GM23248 (cell line): ENCODE measurements at places on chromosomes 6 and 20. TPM values are rescaled to one million over a fixed set of nuclear protein-coding genes. Genes with fewer than 3 reads are reported as not detected.

RNF144B gene
- 2.6 and 2.7 TPM in 2 replicates for polyA plus RNA-seq

OXT gene
- polyA plus RNA-seq: 0.40 and 0.70 TPM in 2 replicates

WFDC2 gene
- polyA plus RNA-seq: not detected in 2 replicates

TMEM30A gene
- polyA plus RNA-seq: 118 and 125 TPM in 2 replicates

SPATS1 gene
- not detected in 2 replicates for polyA plus RNA-seq

CYP24A1 gene
- polyA plus RNA-seq: 0.37 and 0.43 TPM in 2 replicates

GRM4 gene
- 0.10 and 0.57 TPM in 2 replicates for polyA plus RNA-seq

GLP1R gene
- polyA plus RNA-seq: not detected in 2 replicates

RTF2 gene
- polyA plus RNA-seq: 257 and 270 TPM in 2 replicates

DNA sequence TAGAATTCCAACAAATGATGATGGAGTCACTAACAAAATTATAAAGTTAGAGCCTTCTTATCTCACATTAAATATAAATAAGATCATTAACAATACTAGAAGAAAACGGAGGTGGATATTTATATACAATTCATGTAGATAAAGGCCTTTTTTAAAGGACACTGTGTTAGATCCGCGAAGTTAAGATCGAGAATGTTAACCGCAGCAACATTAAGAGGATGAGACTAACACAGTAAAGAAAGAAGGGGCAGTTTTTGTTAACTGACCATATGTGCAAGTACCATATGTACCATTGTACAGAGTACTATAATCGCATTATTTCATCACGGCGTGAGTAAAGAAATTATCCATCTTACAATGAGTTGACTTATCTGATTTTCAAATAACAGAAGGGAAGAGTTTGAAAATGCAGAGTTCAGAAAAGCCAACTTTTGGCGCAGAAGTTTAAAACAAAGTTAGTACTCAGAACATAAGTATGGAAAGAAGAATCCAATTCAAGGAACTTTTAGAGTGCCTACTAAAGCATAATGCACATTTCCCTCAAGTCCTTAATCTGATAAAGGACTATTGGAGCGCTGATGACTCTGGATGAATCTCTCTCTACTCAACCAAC lies 1.4 kb downstream of the FBXL4 start:
- no peak for DNase-seq

DNA sequence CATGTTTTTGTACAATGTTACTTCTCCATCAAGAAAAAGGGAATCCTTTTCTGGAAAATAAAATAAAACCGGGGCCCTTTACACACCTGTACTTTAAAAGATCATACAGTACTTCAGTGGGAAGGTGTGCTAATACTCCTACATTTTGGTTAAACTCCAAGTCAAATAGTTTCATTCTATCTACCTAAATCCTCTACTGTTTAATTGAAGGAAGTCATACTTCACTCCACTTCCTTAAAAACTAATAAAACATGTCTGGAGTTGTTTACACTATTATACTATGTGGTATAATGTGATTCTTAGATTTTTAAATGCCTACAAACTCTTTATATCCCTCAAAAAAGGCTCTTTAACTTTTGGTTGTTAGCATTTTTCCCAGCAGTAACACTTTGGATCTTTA lies 18.6 kb upstream of the HBS1L start:
- no peak for DNase-seq

DNA sequence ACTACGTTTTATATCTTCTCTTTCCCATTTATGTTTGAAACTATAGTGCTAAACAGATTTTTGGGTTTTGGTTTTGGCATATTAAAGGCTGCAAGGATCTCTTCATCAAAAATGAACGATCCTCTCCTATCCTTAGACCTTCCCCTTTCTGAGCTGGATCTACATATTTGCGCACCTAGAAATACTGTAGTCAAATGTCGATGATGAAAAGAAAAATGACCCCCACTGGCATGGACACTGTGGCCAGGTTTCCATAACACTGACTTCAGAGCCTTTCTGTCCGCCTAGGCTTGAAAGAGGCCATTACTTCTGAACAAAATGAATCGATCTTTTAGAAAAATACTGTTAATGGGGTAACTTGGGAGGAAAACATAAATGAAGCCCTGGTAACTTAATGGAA lies 5.8 kb downstream of the FLRT3 start:
- no peak for DNase-seq

DNA sequence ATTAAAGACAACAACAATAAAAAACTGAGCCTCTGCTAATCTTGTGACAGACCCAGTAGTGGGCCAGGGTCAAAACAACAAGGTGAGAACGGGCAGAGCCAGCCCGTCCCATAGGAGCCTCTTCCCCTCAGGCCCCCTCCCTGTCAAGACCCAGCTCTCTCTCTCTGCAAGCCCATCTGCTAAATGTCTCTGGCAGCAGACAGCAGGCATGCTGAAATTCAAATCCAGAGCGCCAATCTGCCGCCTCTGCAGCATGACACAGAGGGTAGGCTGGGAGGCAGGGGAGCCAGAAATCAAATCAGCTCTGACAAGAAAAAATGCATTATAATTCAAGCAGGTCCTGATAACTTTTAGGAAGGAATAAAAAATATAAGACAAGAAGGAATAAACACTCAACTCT lies 26.3 kb downstream of the METTL24 start:
- DNase-seq: peak; percentile 63

- DNase-seq: no peak
Measured at GRCh38 chr6:12976366-12976765, 259.8 kb downstream of the PHACTR1 start.

DNA sequence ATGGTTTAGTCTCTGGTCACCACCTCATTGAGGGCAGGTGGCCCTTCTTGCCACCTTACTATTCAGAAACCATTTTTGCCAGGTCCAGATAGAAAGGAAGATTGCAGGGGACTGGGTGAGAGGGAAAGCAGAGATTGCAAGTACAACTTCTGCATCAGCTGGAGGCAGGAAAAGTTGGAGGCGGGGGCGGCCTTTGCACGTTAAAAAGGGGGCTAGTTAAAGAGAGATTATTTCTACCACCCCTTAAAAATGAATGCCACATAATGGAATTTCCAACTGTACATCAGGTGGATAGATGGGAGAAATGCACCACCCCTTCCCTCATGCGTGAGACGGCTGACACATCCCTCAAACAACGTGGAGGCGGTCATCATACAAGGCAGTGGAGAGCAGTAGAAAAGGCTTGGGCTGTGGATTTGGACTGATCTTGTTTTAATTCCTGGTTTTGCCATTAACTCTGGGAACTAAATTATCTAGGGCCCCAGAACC lies 95.4 kb upstream of the CNKSR3 start:
- no peak for DNase-seq

DNA sequence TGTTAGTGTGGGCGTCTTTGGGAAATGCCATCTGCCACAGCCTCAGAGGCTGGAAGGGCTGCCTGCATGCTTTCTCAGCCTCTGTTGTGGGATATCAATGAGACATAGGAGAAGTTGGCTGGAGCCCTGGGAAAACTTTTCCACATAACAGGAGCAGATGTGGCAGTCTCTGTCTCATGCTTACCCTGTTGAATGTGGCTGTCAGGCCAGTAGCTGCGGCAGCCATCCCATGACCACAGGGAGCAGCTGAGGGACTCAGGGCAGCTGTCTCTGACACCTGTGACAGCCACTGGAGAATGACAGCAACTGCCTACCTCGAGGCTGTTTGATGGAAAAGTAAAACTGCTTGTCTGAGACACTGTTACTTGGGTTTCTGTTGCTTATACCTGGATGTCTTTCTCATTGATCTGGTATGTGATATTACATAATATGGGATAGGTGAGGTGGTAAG lies 64.4 kb downstream of the TULP4 start:
- DNase-seq: peak; percentile 76

- no peak for DNase-seq
Measured at GRCh38 chr20:53693262-53693871, 99.7 kb upstream of the ZNF217 start.

DNA sequence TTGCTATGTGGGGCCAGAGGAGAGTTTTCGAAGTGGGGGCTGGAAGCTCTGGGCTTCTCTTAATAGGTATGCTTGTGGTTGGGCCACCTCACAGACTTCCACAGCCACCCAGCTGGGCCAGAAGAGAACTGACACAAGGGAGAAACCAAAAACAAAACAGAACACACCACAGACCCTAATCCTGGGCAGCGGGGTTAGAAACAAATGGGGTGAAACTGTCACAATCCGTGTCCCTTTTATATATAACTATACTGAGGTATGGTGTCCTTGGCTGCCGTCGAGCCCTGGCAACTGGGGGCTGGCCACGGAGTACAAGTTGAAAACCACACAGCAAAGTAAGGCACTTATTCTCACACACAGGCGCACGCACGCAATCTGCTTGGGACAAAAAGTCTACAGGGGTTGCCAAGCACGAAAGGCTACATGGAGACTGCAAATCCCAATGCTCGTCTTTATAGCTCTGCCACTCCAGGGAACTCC lies 78.3 kb downstream of the TRAM2 start:
- DNase-seq: no peak

DNA sequence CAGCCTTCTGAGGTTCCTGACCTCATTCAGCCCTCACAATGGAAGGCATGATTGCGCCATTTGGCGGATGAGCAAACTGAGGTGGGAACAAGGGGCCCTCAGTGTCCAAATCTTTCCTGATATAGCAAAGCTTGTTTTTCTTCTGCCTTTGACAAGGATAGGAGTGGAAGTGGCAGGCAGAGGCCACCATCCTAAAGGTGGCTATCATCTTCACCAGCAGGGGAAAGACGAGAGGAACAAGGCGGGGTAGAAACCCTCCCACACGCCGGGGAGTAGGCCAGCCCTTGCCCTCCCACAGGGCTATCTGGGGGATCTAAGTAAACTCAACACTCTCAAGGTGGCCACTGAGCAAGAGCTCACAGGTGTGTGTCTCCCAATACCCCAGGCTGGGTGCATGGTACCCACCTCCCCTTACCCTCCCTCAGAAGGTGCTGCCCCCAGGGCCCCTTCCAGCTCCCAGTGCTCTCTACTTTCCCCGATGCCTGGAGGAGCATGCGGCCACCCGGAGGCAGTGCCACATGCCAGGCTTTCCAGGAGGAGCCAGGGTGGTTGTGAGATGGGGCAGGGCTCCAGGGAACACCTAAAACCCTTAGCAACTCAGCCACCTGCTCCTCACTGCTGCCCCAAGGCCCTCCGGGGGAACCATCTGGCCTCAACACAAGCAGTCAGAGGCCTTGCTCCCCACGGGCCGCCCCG lies 11.2 kb downstream of the SPDEF start:
- no peak for DNase-seq

DNA sequence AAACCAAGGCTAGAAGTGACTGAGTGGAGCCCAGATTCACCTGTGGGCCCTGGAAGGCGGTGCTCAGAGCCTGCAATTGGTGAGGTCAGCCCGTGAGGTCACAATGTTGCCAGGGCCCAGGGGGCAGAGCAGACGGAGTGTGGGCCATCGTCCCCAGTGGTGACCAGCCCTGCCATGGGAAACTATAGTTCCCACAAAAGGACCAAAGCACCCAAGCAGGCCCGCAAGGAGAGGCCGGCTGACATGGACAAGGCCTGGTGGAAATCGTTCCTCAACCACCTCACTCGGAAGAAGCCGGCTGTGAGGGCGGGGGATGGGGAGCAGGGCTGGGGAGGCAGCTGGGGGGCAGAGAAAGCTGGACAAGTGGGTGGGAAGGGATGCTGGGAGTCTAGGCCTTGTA lies at the start of gene C20orf144:
Gene C20orf144 (plus strand): TSS at position 156 of the 400 bp plus-strand sequence. CDS start 19 bp downstream, at position 175.
- no peak for DNase-seq

DNA sequence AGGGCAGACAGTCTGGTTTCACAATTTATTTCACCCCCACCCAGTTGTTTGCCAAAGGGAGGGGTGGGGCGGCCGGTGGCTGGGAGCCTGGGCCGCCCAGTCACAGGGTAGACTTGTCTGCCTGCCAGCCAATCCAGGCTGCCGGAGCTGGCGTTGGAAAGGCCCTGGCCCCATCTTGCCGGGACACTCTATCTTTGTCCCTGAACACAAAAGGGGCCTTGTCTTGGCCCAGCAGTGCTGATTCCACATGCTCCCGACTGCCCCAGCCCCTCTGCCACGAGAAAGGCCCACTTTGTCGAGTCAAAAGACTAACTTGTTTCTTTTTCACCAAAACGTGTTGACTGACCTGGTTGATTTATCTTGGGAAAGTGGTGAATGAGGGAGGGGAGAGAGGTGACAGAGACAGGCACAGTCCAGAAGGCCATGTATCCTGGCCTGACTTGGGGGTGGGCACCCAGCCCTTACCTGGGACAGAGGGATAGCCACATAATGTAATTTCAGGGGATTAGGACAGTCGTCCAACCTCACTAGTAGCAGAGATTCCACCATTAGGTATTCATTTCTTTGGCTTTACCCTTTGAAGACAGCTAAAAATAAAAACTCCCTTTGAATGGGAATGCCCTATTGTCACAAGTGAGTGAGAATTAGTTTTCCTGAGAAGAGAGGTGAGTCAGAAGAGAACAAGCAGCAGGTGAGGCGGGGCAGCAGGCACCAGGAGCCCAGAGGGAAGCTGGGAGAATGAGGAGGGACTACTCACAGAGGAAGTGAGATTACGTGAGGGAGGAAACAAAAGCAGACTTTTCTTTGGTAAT lies 67.0 kb upstream of the SIRPA start:
- peak; percentile 48 for DNase-seq

GRCh38 chr6:57182017-57182432 lies 9.9 kb downstream of the BAG2 start:
- no peak for DNase-seq

DNA sequence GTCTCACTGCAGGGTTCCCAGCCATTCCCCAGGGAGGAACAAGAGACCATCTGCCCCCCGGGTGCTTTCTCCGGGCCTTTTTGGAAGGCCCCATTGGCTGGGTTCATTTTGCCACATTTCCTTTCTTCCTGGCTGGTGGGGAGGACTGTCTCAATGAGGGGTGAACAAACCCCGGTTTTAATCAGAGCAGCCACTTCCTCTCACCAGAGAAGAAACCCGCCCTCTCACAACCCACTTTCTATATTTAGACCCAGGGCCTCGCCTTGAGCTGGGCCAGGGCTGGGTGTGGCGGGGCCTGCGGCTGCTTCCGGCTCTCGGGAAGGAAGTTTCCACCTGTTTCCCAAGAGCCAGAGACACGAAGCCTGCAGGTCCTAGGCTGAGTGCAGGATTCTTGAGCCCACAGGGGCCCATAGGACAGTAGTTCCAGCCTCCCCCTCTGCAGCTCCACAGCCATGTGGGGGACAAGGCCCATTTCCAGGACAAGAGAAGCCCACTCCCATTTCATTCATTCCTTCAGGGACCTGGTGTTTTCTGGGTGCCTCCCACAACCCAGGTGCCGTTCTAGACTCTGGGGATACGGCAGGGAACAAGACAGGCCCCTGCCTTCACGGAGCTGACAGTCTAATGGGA lies 41.8 kb downstream of the RBM38 start:
- peak; percentile 46 for DNase-seq

DNA sequence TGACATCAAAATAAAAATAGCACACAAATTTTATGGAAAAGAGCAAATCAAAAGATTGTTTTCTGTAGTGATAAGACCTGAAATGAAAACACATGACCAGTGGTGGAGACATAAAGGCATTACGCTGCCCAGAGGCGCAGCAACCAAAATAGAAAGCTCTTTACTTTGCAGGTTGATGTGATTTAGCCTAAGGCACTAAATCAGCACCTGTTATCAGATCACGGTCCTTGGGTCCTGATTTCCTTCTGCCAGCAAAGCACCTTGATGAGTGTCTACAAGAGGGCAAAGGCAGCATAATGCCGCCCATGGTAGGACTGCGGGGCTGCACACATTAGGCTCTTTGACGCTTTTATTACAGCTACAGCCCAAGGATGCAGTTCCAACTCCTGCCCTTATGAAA lies 19.3 kb upstream of the RAMACL start:
- DNase-seq: no peak
